ENCODE measurements at places on chromosomes 5 and 9. TPM values are rescaled to one million over a fixed set of nuclear protein-coding genes. Genes with fewer than 3 reads are reported as not detected.

DNA sequence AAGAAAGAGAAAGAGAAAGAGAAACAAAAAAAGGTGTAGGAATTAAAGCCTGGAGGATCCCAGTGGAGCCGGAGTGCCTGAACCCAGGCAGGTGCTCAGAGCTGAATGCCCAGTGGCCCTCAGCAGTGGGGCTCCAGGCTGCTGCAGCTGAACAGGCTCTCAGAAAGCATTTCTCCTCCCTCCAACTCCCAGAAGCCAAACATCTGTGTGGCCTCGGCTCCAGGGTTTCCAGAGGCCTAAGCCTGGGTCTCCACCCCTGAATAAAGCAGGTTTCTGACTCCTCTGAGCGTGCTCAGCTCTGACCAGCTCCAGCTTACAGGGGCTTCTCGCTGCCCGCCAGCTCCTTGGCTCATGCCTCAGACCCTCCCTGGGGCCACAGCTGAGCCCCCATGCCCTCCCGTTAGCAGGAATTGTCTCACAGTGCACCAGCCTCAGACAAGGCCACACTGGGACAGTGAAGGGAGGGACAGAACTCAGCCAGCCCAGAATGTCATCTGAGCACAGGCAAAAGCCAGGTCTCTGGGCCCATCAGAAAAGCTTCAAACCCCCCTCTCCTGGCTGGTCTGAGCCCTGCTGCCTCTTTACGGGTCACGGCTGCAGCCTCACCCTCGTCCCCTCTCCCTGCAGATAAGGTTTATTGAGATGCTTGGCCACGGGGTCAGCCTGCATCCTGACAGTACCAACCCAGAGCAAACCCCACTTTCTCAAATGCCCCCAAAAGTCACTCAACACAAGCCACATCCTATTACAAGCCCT is 114.4 kb upstream of the PPP1R26 start:
- no peak for DNase-seq

DNA sequence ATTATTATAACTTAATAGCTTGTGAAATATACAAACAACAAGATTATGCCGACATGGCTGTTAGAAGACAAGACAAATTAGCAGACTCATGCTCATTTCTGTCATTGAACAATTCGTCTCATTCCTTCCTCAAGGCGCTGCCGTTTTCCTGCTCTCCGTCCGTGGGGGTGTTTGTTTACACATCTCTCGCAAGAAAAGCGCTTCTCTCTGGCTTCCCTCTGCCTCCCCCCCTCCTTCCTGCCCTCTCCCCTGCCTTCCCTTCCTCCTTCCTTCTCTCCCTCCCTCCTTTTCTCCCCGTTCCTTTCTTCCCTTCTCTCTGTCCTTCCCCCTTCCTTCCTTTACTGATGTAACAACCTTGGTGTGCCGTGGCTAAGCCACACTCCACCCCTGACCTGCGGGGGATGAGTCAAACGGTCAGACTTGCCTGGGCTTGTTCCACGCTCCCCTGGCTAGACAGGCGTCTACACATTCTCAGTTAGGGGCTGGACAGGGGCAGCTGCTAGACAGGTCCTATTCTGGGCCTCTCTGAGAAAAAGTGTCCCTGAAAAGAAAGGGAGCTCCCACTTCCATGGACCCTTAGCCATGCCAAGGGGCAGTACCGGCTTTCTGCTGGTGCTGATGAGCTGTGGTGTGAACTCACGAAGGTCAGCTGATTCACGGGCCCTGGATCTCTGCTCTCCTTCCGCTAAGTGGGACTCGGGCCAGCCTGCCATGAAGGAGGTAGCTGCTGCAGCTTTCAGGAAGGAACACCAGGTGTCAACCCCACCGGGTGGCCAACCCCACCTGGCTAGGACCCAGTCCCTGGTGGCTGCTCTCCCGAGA is 32.0 kb upstream of the SPTLC1 start:
- DNase-seq, result peak; percentile 67

GRCh38 chr5:127562252-127562651 is 44.8 kb downstream of the PRRC1 start:
- no peak for DNase-seq

DNA sequence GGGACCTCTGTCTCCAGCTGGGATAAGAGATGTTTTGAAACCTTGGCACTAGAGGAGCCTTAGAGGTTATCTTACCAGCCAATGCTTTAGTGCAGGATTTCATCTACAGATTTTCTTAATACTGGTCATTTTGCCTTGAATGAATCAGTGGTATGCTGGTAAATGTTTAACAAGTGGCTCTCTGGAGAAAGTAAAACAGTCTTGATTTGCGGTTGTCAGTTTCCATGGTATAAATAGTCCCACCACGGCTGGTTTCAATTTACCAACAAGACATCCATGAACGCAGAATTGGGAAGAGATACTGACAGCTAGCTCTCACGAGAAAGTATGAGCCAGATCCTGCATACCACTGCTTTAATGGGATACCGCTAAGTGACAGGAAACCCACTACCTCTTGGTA is 56.7 kb upstream of the CXCL14 start:
- no peak for DNase-seq

GRCh38 chr9:89497978-89498851 is at the start of gene SEMA4D:
Gene SEMA4D, minus strand, starts transcription at chr9:89498113. Its CDS starts 92,657 bp downstream, at chr9:89405456.
- DNase-seq, result peak; percentile 84

Gene C6
- total RNA-seq, result not detected

Gene ADRA1B
- 0.18 TPM for total RNA-seq

Measured in stomach (tissue), 19 donors.